ENCODE measurements at places on chromosomes 4 and X.
A peak's percentile ranks its signal among the peaks of the same experiment; 100 is the strongest.

DNA sequence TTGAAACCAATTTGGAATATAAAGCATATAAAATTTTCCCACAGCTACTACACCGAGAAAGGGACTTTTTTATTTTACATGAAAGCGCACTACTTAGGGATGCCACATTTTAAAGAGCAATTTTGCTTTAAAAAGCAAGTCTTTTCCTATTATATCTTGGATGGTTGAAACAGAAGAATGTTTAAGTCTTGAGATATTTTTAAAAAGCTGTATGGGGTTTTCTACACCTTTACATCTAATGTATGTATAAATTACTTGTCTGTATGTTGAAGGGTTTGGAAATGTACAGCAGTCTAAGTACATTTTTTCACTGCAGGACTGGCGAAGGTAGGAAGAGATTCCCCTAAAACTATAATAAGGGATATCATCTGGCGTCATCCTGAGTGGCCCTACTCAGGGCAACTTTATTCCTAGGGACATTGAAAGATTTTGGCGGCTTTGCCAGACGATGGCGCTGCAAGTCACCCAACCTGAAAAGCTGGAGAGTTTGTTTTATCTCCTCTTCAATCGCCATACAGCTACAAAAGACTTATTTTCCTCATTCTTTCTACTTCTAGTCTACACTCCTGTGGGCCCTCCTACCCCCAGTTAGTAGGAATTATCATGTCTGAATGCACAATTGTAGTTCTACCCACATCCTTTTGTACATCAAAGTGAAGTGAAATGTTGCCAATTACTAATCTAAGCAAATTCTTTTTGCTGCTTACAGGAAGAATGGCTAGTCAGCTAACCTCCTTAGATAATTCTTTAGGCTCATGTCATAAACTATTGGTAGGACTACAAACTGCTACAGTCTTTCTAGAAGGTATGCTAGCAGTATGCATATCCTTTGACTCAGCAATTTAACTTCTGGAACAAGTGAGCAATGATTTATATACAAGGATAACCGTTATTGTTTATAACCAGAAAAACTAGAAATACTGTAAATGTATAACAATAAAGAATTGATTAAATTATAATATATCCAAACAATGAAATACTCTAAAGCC, 782 bp upstream of the NEK1 start:
- peak; percentile 66 for DNase-seq

DNA sequence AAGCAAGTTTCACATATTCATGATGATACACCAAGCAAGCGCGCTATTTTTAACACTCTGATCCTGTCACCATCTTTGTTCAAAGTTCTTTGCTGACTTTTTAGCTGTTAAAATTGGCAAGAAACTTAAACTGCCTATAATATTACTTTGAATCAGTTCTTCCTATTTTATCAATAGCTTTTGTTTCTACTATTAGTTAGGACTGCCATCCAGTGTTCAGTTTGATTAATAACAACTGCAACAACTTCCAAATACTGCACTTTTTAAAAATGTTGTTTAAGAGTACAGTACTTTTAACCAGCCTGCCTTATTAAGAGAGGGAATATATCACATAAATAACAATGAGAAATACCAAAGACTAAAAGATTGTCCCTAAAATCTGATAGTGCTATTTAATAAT, 614.3 kb downstream of the FAM133A start:
- DNase-seq: no peak

GRCh38 chr4:182427554-182427953, 184.4 kb downstream of the TENM3 start:
- no peak for DNase-seq

DNA sequence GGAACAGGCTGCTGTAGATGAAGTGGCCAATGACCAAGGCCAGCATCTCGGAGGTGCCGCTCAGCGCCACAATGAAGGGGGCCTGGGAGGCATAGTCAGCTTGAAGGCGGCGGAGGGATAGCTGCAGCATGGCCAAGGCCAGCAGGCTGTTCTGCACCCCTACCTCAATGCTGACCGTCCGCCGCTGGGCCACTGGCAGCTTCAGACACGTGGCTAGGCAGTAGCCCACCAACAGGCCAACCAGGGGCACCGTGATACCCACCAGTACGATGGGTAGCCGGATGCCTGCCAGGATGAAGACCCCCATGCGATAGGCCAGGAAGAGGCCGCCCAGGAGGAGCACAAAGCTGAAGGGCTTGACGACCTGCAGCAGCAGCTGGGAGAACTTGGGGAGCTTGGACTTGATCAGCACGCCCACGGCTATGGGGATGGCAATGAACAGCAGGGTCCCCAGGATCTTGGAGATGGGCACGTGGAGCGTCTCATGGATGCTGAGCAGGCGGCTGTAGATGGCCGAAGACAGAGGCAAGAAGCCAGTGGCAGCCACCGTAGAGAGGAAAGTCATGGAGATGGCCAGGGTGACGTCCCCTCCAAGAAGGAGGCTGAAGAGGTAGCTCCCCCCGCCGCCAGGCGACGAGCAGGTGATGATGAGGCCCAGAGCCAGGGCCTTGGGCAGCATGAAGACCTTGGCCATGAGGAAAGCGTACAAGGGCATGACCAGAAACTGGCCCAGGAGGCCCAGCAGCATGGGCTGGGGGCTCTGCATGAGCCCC, 1.3 kb upstream of the UBL4A start:
- no peak for DNase-seq

GRCh38 chr4:167185465-167185864, 48.8 kb downstream of the SPOCK3 start:
- DNase-seq: no peak

GRCh38 chr4:7055990-7056325, 11.9 kb downstream of the GRPEL1 start:
- DNase-seq: no peak
